ENCODE measurements at places on chromosomes 4 and X.

- DNase-seq: no peak
Observed at GRCh38 chr4:78119698-78120097, 62.6 kb downstream of the FRAS1 start.

DNA sequence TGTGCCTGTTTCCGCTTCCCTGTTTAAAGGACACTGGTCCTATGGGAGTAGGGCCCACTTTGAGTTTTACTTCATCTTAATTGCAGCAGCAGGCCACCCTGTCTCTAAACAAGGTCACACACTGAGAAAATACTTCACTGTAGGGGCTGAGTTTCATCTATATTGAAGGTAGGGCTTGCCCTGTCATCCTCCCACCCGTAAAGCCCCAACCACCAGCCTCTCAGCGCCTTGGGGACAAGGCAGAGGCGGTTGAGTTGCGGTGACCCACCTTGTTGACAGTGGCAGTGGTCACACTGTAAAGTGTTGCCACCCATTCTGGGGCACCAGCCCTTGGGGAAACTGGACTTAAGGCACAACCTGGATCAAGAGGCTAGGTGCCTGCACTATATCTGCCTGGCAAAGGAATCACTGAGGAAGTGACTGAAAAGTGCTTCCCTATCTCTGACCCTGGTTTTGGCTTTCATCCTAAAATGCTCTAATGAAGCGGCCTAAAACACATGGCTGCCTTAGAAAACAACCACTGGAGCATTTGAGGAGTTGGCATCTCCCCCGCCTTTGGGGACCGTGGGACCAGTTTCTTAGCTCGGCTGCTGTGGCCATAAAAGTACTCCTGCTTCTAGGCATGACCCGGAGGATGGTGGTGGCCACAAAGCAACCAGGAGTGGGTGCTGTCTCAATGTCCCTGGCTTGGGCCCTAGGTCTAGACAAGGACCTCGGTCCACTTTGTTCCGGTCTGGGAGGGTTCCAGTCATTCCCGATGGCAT is 7.8 kb upstream of the WDR1 start:
- no peak for DNase-seq

- no peak for DNase-seq
Observed at GRCh38 chr4:10032625-10033024, 11.3 kb upstream of the SLC2A9 start.

DNA sequence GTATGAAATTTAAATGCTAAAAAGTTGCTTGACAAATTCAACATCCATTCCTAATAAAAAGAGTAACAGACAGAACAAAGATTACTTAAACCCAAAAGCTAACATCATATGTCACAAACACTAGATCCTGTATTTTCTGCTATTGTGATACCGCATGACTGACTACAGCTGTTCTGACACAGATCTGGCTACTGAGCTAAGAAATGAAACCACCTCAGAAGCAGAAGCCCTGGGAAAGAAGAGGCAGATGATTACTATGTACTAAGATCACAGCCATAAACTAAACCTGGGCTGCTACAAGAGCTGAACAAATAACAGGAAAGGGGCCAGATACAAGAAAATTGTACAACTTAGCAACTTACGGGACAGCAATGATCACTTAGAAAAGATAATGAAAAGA is 9.4 kb downstream of the LETM1 start:
- no peak for DNase-seq

- DNase-seq: no peak
Observed at GRCh38 chr4:148770848-148771247, 328.6 kb upstream of the NR3C2 start.

DNA sequence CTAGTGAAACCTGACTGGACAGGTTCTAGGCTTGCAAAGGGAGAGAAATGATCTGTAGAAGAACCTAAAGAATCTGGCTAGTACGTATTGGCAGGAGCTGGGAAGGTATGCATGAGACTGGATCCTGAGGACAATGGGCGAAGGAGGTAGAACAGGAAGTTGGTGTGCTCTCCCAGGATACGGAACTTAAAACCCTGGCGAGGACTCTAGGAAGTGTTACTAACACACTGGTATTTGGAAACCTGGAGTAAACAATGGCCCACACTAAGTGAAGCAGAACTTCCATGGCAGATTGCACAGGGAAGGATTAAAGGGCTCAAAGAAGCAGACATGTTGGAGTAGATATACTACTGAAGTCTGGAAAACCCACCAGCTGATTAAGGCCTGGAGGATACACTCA is 9.1 kb downstream of the SYN1 start:
- no peak for DNase-seq

DNA sequence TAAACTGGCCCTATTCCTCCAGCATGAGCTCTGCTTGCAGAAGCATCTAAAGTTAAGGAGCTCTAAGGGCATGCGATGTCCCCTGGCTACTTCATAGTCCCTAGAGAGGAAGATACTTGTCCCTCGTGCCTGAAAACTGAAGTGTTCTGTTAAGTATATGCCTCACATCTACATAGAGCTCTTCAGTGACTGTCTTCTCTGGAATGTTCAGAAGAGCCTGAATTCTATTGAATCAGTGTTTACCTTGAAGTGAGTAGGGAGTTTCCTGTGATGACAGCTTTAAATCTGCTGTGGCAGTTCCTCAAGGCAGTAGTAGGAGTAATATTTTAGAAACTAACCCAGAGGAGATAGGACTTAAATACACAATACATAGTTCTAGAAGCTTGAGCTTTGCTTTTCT is 111.2 kb downstream of the ZNF518B start:
- peak; percentile 16 for DNase-seq

DNA sequence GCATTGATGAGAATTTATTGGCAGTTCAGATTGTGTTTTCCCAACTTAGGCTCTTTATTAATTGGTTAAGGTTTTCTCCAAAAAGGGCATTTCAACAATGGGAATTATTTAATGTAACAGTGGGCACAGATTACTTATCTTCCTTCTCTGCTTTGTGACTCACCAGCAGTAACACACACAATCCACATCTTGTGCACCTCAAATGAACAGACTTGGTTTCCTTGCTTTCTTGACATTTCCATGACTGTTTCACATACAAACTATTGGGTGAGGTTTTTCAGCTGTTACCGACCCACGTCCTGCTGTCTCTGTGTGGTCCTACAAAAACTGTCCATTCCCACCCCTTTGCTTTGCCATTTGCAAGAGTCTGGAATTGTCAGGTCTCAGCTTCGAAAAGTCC is 38.1 kb downstream of the CCNI start:
- DNase-seq: no peak

DNA sequence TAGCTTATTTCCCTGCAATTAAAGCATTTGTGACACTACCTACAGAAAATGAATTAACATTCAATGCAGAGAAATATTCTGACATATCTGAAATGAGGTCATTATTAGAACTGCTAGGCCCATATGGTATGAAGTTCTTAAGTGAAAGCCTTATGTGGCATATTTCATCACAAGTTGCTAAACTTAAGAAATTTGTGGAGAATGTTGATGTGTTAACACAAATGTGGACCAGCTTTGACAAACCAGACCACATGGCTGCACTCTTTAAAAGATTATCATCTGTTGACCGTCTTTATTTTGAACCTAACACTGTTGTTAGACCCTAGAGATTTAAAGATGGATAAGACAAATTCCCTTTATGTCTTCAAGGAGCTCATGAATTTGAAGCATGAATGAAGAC is 1024.1 kb downstream of the RPA4 start:
- DNase-seq: no peak

DNA sequence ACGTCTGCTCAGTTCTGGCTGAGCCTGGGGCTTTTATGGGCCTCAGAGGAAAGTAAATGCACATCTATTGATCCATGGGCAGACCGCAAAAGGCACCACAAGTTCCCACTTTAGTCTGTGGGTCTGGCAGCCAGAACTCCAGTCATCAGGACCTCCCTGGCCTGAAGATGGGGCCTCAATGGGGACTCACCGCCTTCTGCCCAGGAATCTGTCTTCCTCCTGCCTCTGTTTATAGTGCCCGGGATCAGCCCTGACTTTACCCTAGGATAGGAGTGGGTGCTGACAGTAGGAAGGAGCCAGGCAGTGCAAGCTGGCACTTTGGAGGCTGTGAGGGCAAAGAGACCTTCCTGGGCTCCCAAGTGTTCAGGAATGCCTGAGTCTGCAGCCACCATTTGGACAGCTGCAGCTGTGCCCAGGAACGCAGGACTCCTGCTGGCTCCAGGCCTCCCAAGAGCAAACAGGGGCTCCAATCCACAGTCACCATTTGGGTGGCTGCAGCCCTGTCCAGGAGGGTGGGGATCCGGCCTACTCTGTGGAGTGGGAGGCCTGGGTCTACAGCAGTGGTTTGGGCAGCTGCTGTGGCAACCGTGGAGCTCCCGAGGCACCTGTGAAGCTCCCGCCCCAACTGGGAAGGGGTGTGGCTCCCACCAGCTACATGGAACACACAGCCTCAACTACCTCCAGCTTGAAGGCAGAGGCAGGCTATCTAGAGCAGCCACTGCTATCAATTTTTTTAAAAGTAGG is 1440.9 kb upstream of the ADGRL3 start:
- DNase-seq: no peak

Data from tongue (tissue), 3 donors.